Kidney (tissue), 22 donors: ENCODE measurements at places on chromosomes 12 and 14. TPM values are rescaled to one million over a fixed set of nuclear protein-coding genes. Genes with fewer than 3 reads are reported as not detected.

MAP1LC3B2 gene
- total RNA-seq = 2.1 TPM

DNA sequence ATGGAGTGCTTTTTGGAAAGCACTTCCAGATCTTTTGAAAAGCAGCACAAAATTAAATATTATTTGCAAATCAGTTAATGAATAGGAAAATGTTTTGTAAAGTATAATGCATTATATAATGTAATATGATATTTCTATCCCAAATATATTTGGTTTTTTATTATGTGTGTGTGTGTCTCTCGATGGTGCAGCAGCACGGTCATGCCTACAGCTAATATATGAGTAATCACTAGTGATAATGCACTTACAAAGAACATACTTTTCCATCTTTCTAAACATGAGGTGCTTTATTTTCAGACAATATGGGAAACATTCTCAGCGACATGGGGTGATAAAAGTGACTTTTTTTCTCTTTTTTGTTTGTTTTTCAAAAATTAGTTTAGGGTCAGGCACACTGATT, 1.3 kb upstream of the EEA1 start:
- no peak for DNase-seq

DNA sequence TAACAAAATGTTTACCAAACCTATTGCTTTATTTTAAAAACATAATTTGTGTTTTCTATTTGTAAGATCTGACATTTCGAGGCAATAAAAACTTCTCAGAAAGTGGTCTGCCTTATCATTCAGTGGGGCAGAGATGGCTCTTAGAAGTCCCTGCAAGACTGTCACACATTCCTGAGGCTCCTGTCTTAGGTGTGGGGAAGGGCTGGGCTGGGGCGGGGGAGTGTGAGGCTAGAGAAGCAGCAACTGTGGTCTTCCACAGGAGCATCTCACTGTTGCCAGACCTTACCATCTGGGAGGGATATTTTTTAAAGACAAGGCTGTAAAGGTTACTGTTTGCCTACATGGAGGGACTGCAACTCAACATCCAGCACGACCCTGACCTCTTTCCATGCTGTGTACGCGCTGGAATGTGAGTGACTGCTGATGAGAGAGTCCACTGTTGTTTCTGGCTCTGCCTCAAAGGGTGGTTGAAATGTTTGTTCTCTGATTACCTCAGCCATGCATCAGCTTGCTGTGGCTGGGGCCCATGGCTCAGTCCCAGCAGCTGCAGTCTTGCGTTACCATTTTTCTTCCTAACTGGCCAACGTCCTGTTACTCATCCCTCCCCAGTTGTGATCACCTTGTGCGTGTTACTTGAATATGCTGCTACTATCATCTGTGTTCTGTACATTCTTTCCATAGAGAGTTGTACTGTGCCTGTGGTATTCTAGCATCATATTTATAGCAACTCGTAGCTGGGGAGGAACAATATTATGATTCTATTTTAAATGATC, 12.4 kb downstream of the ERG28 start:
- DNase-seq = peak; percentile 81

DNA sequence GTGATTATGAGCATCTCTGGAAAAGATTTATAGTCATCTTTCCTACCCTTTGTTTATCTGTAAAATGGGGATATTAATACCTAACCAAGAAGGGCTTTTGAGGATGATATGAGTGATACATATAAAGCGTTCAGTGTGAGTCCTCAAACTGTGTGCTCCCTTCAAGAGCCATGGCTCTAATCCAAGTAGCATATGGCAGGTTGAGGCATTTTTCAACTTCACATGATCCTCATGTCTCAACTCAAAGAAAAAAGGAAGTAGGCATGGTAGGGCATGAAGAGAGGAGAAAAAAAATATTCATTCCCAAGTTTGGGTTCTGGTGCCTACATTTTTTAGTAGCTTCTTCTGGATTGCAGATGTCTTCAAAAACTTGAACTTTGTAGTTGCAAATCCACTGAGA, 286.3 kb upstream of the ATP2B1 start:
- DNase-seq = no peak

DNA sequence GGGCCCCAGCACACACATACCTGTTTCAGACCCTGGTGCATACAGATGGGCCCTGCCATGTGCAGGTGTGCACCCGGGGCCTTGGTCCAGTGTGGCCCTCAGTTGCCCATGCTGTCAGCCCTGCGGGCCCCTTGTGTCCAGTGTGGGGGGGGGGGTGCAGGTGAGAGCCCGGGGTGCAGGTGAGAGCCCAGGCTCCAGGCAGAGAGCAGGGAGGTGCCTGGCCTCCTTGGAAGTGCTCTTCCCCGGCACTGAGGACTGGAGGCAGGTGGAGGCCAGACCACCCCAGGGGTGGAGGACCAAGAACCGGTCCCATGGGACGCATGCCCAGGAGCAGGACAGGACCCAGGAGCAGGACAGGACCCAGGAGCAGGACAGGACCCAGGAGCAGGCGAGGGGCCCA, 40.9 kb downstream of the FBRSL1 start:
- no peak for DNase-seq

GRCh38 chr14:69701291-69701690, 65.7 kb upstream of the SRSF5 start:
- DNase-seq = no peak
